Esophagus squamous epithelium (tissue), 5 donors: ENCODE measurements at places on chromosomes 5 and 9.

- no peak overlapping the region for H3K27ac ChIP-seq
- no peaks in the 10 kb centered on the region for H3K36me3 ChIP-seq
- H3K4me1 ChIP-seq: no peaks in the 10 kb centered on the region
Measured at GRCh38 chr5:52760695-52761366, 26.9 kb upstream of the ITGA1 start.

DNA sequence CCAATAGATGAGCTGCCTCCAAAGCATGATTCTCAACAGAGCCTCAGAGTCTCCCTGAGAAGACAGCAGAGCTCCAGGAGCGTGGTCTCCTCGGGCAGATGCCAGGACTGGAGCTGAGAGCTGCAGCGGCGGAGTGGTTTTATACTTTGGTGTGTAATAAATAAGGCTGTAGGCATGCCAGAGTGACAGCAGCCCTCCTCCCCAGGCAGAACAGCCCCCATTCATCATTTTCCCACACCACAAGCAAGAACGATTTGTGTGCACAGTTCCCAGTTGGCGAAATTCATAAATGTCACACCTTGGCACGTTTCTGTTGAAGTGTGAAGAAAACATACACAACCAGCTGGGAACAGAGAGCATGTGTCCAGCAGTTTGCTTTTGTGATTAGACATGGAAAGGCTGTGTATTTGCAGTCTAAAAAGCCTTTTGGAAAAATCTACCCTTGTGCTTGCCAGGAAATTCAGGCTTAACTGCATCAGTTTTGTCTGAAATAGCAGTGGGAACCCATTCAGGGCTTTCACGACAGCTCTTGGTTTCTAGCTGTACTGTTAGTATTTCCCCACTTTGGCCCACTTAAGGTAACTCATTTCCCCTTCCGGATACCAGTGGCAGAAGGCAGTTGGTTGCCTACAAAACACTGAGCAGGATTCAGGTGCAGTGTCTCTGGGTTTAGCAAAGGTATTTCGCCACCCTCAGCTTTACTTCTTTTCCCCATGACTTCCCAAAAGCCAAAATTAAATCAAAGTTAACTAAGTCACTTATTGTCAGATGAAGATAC, at the start of gene C1QTNF3:
C1QTNF3 (minus strand) TSS at position 115 of the 778 bp plus-strand sequence; CDS start at position 27, 88 bp downstream.
- H3K27ac ChIP-seq: peak within 1 kb of the TSS; percentile 59
- no peaks in the 10 kb centered on the region for H3K36me3 ChIP-seq
- peak within 1 kb of the TSS; percentile 14 for H3K4me3 ChIP-seq
- no peaks in the 10 kb centered on the region for H3K27me3 ChIP-seq
- DNase-seq: no peak

DNA sequence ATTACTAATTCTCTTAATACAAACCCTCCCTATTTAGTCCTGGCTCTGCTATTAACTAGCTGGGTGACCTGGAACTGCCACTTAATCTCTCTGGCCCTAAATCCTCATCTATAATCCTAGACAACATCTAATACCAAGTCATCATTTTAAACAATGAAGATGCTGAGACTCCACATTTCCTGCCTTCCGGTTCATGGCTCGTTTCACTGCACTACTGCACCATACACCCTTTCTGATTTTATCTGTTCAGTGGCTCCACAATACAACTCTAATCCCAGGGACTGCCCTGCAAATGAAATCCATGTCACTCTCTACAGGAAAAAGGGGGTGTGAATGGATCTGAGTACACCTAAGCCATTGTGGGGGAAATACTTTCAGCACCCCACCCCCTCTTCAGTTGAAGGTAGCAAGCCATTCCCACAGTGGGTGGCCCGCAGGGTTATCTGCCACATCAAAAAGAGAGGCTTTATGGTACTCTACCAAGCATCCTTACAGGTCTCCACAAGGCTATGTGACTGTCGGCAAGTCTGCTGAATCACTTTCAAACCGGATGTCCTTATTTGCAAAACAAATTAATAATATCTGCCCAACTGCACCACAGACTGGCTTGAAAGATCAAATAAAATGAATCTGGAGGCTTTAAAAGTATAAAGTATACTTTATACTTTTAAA, 89.5 kb downstream of the EPB41L4A start:
- H3K4me1 ChIP-seq: peaks cover 11% of the 10 kb centered on the region
- DNase-seq: no peak
- no peaks in the 10 kb centered on the region for H3K36me3 ChIP-seq
- H3K27me3 ChIP-seq: no peaks in the 10 kb centered on the region
- peak overlapping the region; percentile 34 for H3K27ac ChIP-seq

DNA sequence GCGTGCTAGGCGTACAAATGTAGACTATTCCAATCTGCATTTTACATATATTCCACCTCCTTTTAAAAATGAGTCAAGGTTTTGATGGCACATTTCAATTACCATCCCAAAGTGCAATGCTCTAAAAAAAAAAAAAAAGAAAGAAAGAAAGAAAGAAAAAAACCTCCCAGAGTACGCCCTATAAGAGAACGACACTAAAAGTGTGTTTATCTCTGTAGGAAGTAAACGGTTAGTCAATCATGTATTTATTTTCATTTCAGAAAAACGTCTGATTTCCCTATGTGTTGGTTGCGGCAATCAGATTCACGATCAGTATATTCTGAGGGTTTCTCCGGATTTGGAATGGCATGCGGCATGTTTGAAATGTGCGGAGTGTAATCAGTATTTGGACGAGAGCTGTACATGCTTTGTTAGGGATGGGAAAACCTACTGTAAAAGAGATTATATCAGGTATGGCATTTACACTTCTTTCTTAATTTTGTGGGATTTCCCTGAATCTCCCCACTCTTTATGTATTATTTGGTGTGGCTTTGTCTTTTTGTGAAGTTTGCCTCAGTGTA, 1.1 kb downstream of the ISL1 start:
- H3K36me3 ChIP-seq: no peaks in the 10 kb centered on the region
- peaks cover 30% of the 10 kb centered on the region for H3K27me3 ChIP-seq
- H3K4me3 ChIP-seq: no peak overlapping the region
- DNase-seq: no peak
- H3K4me1 ChIP-seq: peaks cover 35% of the 10 kb centered on the region

- no peaks in the 10 kb centered on the region for H3K27me3 ChIP-seq
- H3K4me3 ChIP-seq: no peak overlapping the region
- no peak for DNase-seq
- H3K27ac ChIP-seq: no peak overlapping the region
- H3K36me3 ChIP-seq: no peaks in the 10 kb centered on the region
- no peaks in the 10 kb centered on the region for H3K4me1 ChIP-seq
Measured at GRCh38 chr5:108216890-108217289, 165.0 kb downstream of the FBXL17 start.

- no peaks in the 10 kb centered on the region for H3K36me3 ChIP-seq
- DNase-seq: no peak
- no peak overlapping the region for H3K27ac ChIP-seq
- peaks cover 41% of the 10 kb centered on the region for H3K4me1 ChIP-seq
Measured at GRCh38 chr9:107426126-107426525, 63.4 kb downstream of the KLF4 start.

- no peaks in the 10 kb centered on the region for H3K27me3 ChIP-seq
Measured at GRCh38 chr9:81825846-81826516, 102.2 kb upstream of the SPATA31D4 start.

DNA sequence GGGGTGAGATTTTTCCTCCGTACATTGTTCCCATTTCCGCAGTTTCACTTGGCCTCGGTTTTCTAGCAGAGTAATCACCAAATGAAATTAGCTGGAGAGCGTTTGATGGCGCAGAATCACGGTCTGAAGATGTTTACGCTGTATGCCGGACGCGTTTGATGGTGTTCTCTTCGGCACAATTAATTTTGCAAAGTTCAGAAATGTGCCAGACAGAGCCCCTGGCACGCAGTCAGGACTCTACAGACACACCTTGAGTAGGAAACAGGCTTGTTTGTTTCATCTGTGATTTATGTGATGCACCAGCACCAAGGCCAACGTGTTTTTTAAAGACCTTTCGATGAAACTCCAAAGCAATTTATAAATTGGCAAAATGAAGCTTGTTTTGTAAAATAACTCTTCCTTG, 863 bp upstream of the LIFR start:
- no peaks in the 10 kb centered on the region for H3K36me3 ChIP-seq
- peak overlapping the region; percentile 93 for H3K27ac ChIP-seq
- H3K4me1 ChIP-seq: peaks cover 39% of the 10 kb centered on the region
- DNase-seq: no peak

DNA sequence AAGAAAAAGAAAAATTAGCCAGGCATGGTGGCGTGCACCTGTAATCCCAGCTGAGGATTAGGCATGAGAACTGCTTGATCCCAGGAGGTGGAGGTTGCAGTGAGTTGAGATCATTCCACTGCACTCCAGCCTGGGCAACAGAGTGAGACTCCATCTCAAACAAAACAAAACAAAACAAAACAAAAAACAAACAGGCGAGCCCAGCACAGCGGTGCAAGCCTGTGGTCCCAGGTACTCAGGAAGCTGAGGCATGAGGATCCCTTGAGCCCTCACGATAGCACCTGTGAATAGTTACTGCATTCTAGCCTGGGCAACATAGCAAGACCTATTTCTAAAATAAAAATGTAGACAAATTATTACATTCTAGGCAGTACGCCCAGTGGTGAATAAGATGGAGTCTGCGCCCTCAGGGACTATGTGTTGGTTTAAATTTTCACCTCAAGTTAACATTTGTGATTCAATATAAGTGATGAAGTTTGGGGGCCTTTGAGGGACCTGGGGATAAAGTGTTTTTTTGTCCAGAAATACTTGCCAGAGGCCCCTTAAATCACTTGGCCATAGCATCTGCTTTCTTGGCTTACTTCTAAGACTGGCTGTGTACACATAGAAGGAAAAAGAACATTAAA, 3.4 kb upstream of the GAPVD1 start:
- H3K4me3 ChIP-seq: no peak overlapping the region
- H3K27ac ChIP-seq: no peak overlapping the region
- DNase-seq: no peak
- H3K4me1 ChIP-seq: peaks cover 9% of the 10 kb centered on the region
- H3K36me3 ChIP-seq: no peaks in the 10 kb centered on the region
- H3K27me3 ChIP-seq: no peaks in the 10 kb centered on the region
